ENCODE measurements at places on chromosomes 3 and 15.

GRCh38 chr3:89306540-89306939 is 199.1 kb downstream of the EPHA3 start:
- no peak for DNase-seq

DNA sequence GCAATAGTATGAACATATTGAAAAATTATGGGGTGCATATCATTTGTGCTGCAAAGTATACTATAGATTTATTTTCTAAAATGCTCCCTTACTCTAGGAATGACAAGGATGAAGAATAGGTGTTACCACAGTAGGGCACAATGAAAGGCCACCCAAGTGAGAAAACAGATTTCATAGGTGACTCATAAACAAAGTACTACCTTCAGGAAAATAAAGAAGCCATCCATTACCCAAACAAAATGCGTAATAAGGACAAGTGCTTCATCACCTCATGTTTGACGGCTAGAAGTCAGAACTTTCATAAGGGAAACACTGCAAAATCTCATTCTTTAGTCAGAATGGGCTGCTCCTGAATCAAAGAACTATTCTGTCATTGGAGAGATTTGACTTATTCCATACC is 116.6 kb downstream of the MFSD1 start:
- no peak for DNase-seq

DNA sequence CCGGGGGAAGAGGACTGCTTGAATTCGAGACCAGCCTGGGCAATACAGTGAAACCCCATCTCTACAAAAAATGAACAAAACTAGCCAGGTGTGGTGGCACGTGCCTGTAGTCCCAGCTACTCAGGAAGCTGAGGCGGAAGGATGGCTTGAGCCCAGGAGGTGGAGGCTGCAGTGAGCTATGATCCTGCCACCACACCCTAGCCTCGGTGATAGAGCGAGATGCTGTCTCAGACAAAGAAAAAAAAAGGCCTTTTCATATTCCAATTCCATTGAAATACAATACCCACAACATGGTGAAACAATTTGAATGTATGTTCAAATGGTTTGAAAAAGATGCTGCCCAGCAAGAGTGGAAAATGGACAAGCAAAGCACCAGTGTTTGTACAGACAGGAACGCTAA is 61.8 kb upstream of the ZNF148 start:
- DNase-seq: no peak

GRCh38 chr3:124985349-124985748 is 50.8 kb upstream of the MUC13 start:
- no peak for DNase-seq

DNA sequence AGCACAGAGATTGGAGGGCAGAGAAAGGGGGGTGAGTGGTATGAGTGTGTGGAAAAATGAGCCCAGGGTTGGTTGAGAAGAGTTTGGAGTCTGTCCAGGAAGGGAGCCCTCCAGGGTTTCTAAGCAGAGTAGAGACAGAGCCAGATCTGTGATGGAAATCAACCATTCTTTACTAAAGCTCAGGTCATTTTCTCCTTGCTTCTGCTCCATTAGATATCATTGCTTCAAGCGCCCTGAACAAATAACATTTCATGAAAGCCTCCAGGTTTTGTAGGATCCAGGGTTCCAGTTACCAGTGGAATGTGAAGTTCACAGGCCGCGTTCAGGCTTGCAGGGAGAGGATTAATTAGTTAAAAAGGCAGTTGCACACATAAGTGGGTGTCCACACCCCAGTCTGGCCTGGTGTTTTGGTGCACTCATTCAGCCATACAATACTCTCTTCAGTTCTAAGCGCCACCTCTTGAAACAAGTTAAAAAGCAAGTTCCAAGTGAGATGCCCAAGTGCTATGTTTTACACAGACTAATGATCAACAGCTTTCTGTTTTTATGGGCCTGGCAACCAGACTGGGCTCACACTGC is 16.4 kb upstream of the BOC start:
- DNase-seq: no peak

GRCh38 chr15:98884894-98885293 is 122.7 kb downstream of the PGPEP1L start:
- DNase-seq: no peak

GRCh38 chr3:50238549-50239026 is 2.6 kb downstream of the GNAI2 start:
- no peak for DNase-seq

GRCh38 chr3:171643681-171644080 is 166.6 kb downstream of the PLD1 start:
- no peak for DNase-seq

DNA sequence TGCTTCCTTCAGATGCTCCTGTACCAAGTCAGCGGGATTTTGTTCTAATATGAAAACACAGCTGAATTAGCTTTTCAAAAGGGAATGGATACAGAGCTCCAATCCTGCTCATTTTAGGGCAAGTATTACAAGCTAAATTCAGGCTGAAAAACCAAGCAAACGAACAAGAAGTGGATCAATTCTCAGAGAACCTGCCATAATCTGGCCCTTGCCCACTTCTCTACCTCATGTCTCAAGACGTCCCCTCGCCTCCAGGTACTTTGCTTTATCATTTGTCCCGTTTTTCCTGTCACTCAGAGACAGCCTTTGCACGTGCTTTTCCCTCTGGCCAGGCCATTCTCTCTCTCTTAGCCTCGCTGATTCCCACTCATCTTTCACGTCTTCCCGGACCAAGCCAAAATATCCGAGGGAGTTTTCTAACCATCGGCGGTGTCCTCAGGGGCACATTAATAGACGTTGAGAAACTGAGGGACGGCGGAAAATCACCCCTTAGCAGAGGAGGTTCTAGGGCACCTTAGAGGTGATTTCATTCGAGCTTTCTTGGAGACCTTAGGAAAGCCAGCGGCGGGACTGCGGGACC is 654 bp downstream of the SUSD5 start:
- no peak for DNase-seq

- no peak for DNase-seq
Measured at GRCh38 chr15:58212909-58213526, 74.8 kb downstream of the AQP9 start.

- DNase-seq: peak; percentile 48
Measured at GRCh38 chr3:45915518-45916231, 27.6 kb upstream of the CXCR6 start.

- DNase-seq: no peak
Measured at GRCh38 chr3:190169243-190169642, 48.5 kb upstream of the P3H2 start.
